Erythroblast (primary cell): ENCODE measurements at places on chromosomes 6 and 20.

DNA sequence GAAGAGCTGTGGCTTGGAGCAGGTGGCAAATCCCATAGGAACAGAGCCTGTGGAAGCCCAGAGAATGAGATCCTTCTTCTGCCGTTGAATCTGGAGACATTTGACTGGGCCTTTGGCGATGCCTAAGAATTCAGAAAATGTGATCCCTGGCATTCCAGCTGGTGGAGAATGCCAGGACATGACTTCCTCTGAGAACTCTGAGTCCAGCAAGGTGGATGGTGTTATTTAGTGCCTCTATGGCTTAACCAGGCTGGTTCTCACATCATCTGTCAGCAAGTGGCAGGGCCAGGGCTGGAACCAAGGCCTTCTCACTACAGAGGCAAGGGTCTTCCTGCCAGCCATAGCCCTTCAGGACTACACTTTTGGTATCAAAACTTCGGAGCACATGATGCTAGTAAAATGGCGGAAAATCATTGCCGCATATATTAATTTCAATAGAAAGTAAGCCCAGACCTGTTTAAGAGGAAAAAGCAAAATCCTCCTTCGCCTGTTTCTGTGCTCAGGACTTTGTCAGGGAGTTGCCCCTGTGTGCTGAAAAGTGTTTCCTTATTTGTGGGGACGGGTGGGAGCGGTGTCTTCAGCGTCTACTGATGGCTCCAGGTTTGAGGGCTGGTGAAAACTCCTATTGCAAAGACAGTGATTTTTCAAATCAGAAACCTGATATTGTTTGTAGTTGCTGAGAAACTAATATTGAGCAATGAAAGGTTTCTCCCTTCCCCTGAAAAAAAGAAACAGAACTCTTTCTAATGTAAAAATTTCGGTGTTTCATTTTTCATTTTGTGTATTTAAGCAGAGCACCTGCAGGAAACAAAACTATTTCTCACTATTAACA is 23.9 kb downstream of the DUSP22 start:
- DNase-seq: no peak

- DNase-seq: peak; percentile 47
Observed at GRCh38 chr6:28105245-28105639, 19.2 kb upstream of the ZSCAN16 start.

DNA sequence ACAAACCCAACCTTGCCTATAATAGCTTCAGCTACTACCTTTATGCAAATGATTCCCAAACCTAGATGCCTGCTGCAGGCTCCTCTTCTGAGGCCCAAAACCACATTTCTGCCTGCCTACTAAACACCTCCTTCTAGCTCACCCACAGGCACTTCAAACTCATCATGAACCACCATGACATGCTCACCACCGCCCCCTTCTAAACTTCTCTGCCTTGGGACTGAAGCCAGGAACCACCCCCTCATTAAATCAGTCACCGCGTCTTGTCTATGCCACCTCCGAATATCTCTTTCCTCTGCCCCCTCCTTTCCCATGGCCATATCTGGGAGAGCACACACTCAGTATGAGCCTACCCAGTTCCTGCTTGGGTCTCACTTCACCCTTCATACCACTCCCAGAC is 101.2 kb downstream of the SNAP25 start:
- DNase-seq: no peak

GRCh38 chr6:27753668-27754407 is 158.4 kb downstream of the OR2B2 start:
- peak; percentile 91 for DNase-seq

- no peak for DNase-seq
Observed at GRCh38 chr6:169953686-169954085, 202.3 kb downstream of the ERMARD start.

GRCh38 chr6:156026486-156027247 is 571.0 kb upstream of the NOX3 start:
- no peak for DNase-seq
